Neural crest cell (in vitro differentiated cells): ENCODE measurements at places on chromosomes 2 and 18.

- no peak for DNase-seq
Measured at GRCh38 chr2:72911256-72911655, 6.1 kb upstream of the EMX1 start.

- no peak for DNase-seq
Measured at GRCh38 chr18:39462436-39462835, 1896.8 kb upstream of the CELF4 start.

DNA sequence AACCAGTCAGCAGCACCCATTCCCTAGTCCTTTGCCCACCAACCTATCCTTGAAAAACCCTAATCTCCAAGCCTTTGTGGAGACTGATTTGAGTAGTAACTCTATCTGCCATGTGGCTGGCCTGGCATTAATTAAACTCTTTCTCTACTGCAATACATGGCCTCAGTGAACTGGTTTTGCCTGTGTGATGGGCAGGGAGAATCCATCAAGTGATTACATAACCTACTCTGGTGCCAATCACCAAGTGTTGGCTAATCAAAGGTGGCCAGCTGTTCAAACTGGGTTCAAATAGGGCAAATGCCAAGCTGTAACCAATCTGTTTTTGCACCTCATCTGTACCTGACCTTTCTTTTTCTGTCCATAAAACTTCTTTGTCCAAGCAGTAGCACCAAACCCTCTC is 139.8 kb upstream of the XPO1 start:
- no peak for DNase-seq

- no peak for DNase-seq
Measured at GRCh38 chr2:58764338-58765104, 523.4 kb upstream of the FANCL start.

DNA sequence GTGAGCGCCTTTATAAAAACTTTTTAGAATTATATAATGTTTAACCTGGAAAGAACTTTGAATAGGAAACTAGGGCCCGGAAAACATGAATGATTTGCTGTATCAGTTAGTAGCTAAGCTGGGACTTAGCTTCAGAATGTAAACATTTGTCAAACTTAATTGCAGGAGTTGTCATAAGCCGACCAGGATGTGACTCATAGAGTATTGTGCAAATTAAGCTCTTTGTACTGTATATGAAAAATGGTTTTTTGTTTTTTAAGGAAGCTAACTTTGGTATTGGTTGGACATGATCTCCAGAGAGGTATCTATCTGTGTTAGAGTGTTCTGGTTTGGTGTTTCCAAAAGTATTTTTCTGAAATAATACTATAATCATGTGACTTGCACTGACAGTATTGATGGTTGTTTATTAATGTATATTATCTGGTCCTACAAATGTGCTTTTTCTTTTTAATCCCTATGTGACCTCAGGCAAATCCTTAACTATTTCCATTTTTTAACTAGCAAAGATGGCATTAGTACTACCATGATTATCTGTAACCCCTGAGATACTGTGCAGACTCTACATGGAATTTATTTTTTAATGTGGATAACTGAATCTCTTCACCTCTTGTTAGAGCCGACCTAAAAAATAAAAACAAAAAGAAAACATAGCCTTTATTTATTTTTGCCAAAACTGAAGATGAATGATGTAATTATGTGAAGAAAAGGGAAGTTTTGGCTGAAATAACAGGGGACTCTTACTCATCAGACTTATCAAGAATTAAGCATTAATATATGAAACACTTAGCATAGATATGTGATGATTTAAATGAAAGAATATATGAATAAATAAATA is 11.7 kb downstream of the YIPF4 start:
- no peak for DNase-seq

DNA sequence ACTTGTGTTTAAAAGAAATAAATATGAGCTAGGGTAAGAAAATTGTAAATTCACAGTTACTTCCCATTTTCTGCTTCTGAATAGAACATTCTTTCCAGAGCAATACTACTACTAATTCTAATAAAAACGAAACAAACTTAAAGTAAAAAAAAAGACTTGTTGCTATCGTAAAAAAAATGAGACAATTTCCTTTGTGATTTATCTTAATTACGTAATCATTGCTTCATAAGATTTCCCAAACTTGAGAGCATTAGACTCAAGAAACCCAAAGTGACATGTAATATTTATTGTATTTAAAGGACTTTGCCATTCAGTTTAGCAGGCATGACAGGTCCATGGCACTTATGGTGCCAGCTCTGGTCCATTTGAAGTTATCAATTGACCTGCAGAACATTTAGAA is 153.8 kb downstream of the AQP4 start:
- no peak for DNase-seq

GRCh38 chr2:163637871-163638270 is 97.9 kb downstream of the FIGN start:
- no peak for DNase-seq

DNA sequence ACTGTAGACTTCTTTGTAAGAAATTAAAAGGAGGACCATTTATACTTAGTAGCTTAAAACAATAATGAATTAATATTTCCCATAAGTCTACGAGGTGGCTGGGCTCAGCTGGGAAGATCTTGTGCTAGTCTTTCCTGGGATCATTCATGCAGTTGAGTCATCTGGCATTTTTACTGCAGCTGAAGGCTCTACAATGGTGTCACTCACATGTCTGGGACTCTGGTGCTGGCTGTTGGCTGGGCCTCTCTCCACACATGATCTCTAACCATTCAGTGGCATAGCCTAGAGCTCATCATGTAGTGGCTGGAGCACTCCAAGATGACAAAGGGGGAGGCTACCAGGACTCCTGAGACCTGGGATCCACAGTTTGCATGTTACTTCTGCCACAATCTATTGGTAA is 35.5 kb downstream of the CLASP1 start:
- no peak for DNase-seq

GRCh38 chr2:184402381-184402780 is 195.9 kb upstream of the ZNF804A start:
- no peak for DNase-seq

DNA sequence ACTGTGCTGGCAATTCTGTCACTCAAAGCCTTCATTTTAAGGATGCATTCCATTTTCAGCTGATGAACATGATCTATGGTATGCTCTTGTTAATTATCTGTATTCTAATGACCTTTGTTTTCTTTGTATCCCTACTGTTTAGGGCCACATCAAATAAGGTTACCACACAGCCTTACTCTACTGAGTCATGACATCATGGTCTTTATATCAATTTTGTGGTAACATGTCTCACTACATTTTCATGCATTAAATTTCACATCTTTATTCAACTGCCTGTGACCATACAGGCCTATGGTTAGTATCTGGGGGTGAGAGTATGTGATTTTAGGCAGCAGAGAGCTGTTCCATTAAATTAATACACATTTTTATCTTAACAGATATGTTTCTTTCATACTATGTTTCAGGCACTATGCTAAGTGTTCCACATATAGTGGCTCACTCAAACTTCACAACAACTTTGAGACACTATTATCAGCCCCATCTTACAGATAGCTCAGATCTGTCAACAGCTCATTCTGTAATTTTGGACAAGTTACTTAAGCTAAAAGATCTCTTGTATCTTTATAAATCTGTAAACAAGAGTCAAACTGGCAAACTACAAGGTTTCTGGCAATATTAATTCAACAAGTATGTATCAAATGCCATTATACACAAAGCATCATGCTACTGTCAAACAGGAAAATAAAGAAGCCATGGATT is 18.0 kb downstream of the LRPPRC start:
- no peak for DNase-seq

DNA sequence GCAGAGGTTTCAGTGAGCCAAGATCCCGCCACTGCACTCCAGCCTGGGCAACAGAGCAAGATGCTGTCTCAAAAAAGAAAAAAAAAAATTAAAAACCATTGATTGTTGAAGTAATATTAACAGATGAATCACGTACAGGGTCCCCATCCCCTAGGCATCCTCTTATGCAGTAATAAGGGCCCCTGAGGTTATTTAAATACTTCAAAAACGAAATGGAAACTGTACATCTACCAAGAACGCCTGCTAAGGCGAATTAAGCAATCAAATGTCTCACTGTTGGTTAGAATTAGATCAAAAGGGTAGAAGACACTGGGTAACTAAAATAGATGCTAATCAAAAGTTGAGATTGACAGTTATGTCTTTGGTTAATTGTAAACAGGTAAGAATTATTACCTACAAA is 7.5 kb downstream of the TRABD2A start:
- no peak for DNase-seq
